ENCODE measurements at places on chromosomes 11 and 22.
A peak's percentile ranks its signal among the peaks of the same experiment; 100 is the strongest.

- DNase-seq: no peak
These were observed 40.5 kb downstream of the GRAMD4 start for GRCh38 chr22:46660604-46661201.

DNA sequence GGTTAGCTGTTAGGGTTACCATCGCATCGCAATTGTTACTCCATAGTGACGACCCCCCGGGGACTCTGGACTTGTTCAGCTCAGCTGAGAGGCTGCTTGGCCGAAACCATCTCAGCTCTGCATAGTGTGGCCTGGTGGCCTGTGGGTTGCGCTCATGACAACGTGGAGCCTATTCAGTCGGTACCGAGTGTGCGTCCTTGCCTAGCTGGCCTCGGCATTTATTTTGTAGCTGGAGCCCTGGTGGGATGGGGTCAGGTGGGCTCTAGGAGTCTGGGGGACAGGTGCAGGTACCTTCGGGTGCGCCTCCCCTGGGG is 13.5 kb downstream of the LRP5 start:
- no peak for DNase-seq

GRCh38 chr11:64760759-64761420 is 1.1 kb upstream of the PYGM start:
- DNase-seq: no peak

DNA sequence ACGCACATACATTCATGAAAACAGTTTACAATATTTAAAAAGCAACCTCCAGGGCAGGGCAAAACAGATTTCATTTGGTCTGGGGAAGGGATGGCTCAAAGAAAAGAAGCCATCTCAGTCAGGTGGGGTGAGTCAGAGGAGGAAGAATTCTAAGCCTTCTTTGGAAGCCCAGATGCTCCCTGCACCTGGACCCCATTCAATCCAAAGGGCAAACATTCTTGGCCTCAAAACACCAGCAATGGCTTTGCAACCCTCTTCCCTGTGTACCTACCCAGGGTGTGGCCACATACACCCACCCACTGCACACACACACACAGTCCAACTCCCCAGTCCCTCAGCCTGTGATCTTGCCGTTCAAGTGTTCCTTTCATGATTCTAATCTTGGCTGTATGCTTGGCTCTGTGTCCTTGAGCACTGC is 2.0 kb downstream of the KCNE3 start:
- no peak for DNase-seq

DNA sequence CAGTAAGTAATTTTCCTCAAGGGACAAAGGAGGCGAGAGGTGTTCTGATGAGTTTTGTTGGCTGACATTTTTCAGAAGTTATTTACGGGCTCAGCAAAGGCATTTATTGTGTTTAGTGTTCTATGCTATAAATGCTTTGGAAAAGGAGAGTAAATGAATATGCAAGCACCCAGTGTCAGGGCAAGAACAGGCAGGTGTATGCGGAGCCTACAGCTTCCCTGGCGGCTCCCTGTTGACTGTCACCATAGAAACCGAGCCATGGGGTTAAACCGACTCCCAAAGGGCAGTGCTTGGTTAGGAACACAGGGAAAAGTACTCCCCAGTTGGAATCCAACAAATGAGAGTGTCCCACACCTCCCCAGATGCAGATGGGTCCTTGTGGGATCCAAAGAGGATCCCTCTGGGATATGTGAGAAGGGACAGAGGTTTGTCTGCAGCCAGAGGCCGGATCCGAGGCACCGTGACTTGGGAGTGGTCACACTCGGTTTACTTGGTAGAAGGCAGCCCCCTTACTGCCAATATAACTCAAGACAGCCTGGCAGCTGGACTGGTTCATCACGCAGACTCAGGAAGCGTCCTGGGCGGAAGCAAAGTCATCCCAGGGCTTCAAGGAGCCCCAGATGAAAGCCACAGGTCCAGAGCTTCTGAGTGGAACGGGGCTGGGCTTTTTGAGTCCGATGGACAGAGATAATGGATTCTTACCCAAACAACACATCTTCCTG is 329.7 kb downstream of the CTTN start:
- DNase-seq: no peak

- DNase-seq: no peak
These were observed 10.0 kb upstream of the ZNRF3 start for GRCh38 chr22:28873183-28873963.

DNA sequence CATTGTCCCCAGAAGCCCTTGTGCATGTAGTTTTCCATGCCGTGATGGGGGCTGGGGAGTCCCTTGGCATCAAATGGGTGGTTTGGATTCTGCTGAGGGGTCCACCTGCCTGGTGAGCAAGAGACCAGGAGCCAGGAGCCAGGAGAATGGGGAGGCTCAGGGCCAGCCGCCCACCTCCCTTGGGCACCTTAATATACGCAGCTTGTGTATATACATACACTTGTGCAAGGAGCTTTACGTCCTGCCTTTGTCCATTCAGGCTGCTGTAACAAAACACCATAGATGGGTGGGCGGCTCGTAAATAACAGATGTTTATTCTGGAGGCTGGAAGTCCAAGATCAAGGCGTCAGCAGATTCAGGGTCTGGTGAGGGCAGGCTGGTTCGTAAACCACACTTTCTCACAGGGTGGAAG is 62.5 kb downstream of the SMIM38 start:
- DNase-seq: no peak

DNA sequence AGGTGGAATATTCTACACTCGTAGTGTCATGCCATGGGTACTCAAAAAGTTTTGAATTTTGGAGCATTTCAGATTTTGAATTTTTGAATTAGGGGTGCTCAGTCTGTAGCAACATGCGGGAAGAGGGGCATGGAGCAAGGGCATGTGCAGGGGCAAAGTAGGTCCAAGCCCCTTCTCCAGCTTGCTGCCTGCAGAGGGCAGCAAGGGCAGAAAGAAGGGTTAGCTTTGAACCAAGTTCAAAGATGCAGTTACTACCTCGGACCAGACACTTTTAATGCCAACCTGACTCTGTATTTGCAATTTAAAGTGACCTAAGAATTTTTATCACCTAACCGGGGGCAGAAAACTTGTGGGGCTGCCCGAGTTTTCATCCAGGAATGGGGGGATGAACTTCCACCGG is 68.2 kb downstream of the CD82 start:
- DNase-seq: no peak

DNA sequence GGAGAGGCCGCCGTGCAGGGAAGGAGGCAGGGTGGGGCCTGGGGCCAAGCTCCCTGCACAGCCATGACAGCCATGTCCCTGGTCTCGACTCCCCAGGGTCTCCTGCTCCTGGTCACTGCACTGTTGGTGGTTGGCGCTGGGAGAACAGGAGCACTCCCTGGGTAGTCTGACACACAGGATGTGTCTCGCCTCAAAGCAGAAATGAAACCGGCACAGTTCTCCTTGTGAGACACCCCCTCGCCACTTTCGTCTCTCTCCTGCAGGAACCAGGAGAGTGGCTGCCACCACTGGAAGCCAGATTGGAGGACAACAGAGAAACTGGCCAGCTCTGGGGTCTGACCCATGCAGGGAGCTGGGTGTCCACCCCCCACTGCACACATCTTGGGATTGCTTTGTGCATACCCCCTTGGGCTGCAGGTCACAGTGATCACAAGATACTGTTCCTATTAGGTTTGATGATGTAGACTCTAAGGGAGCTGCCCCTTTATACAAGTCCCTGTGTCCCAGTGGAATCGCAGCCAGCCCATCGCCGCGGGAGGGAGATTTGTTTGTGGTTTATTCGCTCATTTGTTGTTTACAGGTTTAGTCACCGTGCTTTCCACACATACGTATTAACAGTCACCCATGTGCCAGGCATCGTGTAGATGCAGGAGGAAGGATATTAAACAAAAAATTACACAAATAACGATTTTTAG is 27.0 kb upstream of the YWHAH start:
- no peak for DNase-seq

DNA sequence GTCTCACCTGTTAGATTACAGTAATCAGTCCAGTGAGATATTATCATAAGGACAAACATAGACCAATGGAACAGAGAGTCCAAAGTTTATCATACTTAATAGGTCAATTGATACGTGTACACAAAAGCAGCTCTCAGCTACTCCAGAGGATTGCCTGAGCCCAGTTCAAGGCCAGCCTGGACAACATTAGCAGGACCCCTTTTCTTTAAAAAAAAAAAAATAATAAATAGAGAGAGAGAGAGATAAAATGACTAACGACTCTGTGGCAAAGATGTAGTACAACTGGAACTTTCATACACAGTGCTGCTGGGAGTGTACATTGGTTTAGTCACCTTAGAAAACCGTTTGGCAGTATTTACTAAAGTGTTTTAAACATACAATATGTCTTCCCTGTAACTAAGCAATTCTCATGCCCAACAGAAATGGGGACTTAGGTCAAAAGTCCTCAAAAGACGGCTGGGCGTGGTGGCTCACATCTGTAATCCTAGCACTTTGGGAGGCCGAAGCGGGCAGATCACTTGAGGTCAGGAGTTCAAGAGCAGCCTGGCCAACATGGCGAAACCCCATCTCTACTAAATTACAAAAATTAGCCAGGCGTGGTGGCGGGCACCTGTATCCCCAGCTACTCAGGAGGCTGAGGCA is 10.6 kb downstream of the SNX32 start:
- no peak for DNase-seq

GRCh38 chr11:69975822-69976221 is 102.3 kb upstream of the ANO1 start:
- no peak for DNase-seq

- DNase-seq: no peak
These were observed 133.4 kb upstream of the DDI1 start for GRCh38 chr11:103902994-103903393.

DNA sequence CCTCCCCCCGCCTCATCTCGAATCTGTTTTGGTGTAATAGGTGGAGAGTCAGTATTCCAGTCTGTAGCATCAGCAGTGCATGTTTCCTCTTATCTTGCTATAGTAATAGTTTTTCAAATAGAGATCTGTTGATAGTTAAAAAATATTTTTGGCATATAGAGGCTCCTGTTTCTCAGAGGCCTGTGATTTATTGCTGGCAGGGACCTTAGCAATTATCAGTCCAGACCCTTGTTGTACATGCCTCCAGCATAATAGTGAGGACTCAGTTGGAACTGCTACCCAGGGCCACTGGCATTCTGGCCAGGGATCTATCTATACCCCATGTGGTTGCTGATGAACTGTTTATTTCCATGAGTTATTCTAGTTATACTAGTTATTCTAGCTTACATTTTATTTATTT is 52.6 kb downstream of the SPECC1L start:
- DNase-seq: no peak

DNA sequence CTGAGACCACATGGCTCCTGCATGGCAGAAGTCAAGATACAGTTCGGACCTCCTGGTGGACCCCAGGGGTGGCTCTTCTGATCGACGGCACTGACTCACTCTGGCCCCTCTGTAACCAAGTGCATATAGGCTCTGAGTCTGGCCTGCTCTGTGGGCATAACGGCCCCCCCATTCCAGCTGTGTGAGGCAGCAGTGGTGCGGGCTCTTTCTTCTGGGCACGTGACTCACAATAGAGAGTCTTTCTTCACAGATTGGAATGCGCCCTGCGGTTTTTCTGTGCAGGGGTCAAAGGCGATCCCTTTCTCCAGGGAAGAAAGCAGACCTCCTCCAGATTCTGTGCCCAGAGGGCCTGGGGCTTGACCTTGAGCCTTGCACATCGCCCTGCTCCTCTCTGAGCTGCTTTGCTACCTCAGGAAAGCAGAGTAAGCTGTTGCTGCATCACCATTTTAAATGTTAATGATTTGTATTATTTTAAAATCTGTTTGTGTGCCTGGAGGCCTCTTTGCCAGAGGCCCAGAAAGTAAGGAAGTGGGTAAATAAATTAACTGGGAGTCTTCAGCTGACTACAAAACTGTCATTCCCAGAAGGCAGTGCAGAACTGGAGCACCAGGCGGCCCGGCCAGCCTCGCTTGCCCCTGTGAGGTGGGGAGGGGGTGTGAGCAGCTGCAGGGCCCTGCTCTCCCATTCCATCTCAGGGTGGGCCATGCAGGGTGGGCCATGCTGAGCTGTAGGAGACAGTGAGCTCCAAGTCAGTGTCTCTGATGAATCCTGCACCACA is 199.0 kb downstream of the GRIK4 start:
- peak; percentile 53 for DNase-seq

- DNase-seq: no peak
These were observed 16.8 kb downstream of the TPST2 start for GRCh38 chr22:26573026-26573662.

GRCh38 chr11:61083601-61084147 is 18.6 kb upstream of the CD5 start:
- no peak for DNase-seq

DNA sequence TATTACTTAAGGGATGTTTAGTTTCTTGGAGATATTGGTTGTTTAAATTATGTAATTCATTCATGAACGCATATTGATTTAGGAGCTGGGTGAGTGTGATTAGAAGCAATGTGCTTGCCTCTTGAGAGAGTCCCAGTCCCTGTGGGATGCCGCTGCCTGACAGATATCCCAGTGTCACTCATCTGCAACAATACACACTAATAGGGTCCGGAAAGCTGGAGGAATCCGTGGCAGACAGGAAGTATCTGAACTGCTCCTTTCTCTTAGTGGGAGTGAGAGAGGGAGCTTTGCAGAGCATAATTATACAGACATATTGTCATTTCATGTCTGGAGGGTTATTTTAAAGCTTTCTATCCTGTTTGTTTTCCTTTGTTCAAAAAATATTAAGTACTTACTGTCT is 17.4 kb downstream of the AMOTL1 start:
- DNase-seq: no peak

- DNase-seq: no peak
These were observed 8.7 kb upstream of the SMIM35 start for GRCh38 chr11:118095493-118095892.

- no peak for DNase-seq
These were observed 25.1 kb downstream of the LRFN4 start for GRCh38 chr11:66881927-66882452.

- no peak for DNase-seq
These were observed 170.7 kb downstream of the GRIK4 start for GRCh38 chr11:120682332-120682649.

DNA sequence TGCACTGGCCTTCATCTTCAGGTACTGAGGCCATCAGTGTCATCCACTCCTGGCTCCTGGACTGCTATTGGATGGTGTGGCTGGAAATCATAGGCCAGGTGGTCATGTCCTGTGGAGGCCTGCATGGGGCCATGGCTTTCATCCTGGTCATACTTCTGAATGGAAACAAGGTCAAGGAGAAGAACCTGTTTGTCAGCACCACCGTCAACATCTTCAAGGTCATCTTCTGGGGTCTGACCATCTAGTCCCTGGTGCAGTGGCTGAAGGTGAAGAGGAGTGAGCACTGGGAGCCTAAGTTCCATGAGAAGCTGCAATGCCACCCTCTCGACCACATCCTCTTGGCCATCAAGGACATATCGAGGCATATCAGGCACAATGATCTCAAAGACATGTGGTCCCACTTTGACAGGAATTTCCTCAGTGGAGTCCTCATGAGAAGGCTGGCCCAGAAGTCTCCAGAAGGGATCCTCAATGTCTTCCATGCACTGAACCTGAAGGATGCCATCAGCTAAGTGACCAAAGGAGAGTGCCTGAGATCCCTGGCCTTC is 120.0 kb upstream of the SERPIND1 start:
- no peak for DNase-seq

DNA sequence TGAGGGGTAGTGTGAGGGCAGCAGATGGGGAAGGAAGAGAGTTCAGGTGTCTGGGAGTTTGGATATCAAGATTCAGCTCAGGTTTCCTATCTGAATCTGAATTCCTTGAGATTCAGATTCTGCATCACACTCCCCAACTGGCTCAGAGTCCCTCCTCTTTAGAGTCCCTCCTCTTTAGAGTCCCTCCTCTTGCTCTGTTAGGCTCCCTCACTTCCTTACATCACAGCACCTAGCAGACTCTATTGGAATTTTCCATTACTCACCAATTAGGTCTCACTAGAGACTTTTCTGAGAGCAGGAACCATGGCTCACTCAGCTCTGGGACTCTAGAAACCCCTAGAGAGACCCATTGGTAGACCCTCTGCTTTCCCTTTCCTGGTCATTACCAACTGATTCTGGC is 303.4 kb upstream of the SYN3 start:
- DNase-seq: no peak
